ENCODE measurements at places on chromosomes 4 and X.

GRCh38 chr4:130056286-130056685, 960.3 kb downstream of the C4orf33 start:
- DNase-seq = no peak

DNA sequence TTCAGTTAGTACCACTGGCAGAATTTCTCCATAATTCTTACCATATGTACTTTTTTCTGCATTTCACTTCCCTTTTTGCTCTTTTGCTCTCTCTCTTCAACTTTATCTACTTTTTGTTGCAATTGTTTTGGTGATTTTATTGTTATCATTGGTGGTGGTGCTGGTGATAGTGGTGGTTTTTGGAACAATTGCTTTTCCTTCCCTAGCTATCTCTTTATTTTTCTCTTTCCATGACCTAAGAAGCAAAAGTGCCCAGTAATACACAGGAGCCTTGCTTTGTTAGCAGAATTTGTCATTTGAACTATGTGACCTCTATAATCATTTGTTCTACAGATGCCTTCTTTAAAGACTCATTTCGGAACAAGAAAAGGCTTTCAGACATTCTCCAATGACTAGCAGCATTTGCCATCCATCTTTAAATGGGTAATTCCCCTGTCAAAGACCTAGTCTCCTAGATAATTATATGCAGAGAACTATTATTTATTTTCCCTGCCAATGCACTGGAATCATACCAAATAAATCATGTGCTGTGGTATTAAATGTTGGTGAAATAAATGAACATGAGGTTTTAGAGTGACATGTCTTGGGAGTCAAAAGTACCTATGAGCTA, 154.5 kb downstream of the GASK1B start:
- DNase-seq = no peak

DNA sequence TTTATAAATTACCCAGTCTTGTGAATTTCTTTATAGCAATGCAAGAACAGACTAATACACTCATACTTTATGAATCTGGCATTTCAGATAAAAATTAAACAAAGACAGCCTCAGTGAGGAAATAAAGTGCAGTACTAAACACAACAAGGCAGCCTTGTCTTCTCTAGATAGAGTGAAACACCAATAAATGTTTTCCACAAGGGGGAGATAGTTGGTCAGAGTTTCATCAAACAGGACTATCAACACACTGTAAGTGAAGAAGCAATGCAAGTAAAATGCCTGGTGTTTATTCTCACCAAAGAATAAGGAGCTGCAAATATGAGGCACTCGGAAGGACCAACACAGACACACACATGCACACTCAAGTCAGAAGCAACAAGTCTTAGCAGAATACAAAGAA, 62.8 kb downstream of the FAM9B start:
- no peak for DNase-seq

DNA sequence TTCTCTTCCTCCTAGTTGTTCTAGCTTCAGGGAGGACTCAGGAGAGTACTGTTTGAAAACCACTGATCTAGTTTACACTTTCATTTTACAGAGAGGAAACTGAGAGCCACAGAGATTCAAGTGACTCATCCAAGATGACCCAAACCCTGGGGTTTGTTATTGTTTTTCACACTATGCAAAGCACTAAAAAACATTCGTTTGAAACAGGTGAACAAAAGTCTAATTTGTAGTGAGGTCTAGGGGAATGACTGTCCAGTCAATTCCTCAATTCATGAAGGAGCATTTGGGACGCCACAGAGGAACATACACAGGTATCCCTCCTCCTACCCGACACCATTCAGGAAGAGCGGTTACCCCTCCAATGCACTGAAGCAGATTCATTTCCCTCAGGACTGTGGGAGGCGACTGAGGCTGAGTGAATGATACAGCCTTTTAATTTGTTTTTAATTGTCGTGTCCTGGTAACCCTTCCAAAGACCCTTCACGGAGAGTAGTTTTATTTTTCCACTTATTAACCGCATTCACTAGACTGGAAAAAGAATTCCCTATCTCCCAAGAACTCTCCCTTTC, 30.3 kb downstream of the TLR10 start:
- DNase-seq = no peak

GRCh38 chrX:18468599-18468998, 43.2 kb downstream of the CDKL5 start:
- DNase-seq = no peak

GRCh38 chr4:5101571-5101970, 50.3 kb downstream of the STK32B start:
- no peak for DNase-seq

DNA sequence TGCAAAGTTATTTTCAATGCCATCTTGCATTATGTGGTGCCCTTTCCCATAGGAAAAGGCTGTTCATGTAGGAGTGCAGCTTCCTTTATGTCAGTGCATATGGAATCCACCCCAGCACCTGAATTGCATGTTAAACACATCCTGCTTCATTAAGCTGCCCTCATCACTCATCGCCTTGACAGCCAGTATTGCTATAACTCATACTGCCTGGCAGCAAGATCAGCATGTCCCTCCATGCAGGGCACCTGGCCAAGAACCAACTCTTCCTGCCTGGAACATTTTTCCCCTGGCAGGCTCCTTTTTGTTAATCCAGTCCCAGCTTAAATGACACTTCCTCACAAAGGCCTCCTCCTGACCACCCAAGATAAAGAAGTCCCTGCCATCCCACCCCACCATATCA, 23.5 kb upstream of the CA5B start:
- no peak for DNase-seq

GRCh38 chrX:13028871-13029636, 15.4 kb downstream of the FAM9C start:
- DNase-seq = no peak

DNA sequence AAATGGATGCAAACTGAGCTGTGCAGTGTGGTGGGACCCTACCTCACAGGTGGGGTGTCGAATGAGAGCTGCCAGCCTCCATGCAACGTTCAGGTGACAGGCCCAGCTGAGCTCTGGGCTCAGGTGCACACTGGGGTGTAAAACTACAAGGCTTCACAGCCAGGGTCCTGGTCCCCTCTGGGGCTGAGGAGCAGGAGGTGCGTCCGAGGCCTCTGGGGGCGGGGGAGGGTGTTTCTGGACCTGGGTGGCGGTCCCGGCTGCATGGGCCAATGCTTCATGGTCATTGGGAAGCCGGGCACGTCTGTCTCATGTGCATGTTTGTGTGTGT, 26.5 kb upstream of the SORCS2 start:
- DNase-seq = no peak

- DNase-seq = no peak
Measured at GRCh38 chrX:17425136-17425535, 50.1 kb downstream of the NHS start.

DNA sequence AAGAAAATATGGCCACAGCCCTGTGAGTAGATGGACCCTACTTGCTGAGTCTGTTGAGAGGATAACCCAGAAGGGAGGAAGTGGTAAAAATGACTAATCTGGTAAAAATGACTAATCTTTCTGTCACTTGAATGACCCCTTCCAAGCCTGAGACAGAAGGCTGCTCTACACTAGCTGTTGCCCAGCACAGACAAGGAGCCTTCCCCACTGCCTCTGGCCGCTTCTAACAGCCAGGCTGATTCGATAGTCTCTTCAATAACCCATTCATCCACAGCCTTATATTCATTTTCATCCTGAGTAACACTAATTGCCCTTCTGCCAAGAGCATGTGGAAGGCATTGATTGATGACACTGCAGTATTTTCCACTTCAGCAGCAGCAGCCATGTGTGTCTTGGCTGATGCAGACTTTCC, 18.4 kb downstream of the MAGEB17 start:
- DNase-seq = no peak

Measured in CD8-positive, alpha-beta memory T cell (primary cell).